ENCODE measurements at places on chromosomes 5 and 9.

DNA sequence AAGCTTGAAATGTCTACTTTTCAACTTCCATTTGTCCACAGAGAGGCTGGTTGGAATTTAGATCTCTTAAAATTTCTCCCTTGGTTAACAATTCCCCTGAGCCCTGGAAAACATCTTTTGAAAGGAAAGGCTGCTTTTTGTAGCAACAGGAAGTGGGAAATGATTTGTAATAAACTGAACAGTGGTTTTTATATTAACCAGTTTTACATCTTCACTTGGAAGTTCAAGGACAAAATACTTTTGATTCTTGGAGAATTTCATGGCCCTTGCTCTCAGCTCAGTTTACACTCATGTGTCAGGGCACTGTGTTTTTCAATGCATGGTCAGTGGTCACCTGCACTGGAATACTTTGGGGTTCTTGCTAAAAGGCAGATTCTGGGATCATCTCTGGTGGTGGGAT lies 9.9 kb downstream of the MLANA start:
- DNase-seq, result no peak

DNA sequence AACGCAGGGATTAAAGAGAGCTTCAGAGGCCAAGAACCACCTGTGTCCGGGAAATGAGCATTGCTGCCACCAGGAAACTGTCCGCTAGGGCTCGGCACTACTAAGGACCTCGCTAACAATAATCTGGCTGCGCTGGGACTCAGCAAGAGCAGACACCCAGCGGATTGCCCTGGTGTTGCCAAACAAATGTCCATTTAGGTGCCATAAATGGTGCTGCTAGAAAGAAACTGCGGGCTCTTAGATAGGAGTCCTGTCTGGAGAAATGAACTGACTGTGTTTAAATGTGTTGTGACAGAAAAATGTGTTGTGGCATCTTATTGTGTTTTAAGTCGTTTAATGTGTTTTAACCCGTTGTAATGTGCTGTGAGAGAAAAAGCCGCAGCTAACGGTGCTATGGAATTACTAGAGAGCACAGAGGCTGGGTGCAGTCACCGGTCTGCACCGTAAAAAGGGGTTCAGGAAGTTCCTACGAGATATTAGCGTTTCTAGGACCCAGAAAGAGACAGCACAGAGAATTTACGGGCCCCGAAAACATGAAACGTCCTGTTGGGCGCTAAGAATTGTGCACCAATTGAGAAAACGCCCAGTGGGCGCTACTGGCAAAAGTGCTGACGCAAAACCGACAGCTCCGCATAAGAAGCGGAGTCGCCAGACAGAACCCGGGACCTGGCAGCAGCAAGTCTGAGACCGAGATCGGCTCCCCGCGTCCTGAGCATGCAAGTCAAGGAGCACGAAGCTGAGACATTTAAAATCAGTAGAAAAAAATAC lies 90.6 kb downstream of the ANXA2R start:
- peak; percentile 63 for DNase-seq

DNA sequence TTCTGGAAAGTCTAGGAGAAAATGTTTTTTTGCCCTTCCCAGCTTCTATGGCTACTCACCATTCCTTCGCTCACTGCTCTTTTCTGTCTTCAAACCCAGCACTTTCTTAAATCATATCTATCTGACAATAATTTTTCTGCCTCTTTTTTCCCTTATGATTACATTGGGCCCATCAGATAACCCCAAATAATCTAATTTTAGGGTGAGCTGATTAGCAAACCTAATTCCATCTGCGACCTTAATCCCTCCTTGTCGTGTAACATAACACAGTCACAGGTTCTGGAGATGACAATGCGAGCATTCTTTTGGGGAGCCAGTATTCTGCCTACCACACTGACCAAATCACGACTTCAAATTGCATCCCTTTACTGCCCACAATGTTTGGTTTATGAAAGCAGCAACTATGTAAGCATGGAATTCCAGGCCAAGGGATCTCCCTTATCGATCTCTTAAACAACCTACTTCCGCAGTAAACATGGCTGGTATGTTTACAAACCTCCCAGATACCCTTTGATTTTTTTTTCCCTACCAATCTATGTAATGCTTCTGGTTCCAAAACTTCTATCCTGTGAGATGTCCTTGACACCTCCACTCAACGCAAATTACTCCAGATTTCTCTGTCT lies 2122.2 kb downstream of the MAT2B start:
- no peak for DNase-seq

- no peak for DNase-seq
Measured at GRCh38 chr5:139079225-139079990, 118.8 kb downstream of the SIL1 start.

- no peak for DNase-seq
Measured at GRCh38 chr5:139658501-139658927, 10.4 kb downstream of the CXXC5 start.

DNA sequence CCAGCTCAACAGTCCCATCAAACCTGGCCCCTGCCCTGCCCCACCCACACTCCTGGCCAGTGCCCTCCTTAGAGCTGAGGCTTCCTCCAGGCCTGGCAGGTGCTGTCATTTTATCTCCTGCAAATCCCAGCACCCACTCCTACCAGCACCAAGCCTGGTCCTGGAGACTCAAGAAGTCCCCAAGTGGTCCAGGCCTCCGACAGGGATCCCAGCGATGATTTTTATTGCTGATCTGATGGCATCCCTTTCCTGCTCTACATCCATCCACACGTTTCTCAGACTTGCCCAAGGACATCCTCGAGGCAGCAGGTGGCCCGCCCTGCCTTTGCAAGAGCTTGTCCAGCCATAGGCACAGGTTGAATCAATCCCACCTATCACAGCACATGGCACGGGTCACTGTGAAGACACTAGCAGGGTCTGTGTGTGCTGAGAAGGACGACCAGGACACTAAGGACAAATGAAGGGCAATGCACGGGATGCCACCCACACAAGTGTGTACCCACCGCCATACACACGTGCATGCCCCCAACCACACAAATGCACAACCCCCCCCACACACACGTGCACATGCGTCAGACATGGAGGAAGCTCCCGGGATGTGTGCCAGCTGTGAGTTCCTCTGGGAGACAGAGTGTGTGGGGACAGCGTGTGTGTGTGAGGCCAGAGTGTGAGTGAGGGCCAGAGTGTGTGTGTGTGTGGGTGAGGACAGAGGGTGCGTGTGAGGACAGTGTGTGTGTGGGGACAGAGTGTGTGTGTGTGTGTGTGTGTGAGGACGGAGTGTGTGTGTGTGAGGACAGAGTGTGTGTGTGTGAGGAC lies 62.4 kb upstream of the UBAC1 start:
- no peak for DNase-seq

DNA sequence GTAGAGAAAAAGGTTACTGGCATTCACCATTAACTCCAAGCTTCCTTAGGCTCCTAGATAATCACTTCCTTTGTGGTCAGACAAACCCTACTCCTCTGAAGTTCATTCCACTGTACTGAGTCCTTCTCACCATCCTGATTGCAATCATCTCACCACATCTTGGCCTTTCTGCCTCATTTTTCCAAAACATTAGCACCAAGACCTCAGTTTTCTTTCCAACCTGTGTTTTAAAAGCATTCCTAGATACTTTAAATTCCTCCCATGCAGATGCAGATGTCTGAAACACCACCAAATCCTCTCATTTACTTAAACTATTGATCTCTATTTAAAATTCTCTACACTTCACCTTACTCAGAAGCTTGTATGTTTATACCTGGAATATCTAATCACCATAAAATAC lies 961.3 kb upstream of the CTNND2 start:
- DNase-seq, result no peak

DNA sequence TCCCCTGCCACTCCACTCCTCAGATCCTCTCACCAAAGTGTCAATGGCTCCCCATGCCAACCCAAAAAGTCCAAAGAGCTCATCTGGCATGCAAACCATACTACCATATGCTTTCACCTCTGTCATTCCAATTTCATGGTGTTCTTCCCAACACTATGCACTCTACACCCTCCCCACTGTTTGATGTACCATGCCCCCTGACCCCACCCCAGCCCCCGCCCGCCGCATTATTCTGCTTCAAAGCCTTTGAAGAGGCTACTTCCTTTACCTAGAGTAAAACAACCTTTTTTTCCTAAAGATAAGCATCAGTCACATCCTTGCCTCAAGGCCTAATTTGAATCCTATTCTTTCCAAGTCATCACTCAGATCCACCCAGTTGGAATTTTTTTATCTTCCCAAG lies 226.3 kb downstream of the DEPDC1B start:
- DNase-seq, result no peak

- peak; percentile 66 for DNase-seq
Measured at GRCh38 chr9:93575796-93576257, 557 bp upstream of the PHF2 start.

DNA sequence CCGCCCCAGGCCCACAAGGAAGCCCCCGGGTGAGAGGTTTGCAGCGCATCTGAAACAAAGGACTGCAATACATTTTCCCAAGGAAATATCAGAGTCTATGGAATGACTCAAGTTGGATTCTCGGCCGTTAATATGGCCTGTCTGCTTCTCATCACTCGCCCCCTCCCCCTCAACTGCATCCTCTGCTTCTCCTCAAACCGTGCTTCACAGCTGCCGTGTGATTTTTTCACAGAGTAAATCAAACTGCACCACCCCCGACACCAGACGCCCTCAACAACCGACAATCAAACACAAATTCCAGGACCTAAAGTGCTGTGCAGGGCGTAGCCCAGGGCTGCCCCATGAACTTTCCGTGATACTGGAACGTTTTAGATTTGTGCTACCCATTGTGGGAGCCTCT lies 176.9 kb downstream of the ROR2 start:
- DNase-seq, result no peak

DNA sequence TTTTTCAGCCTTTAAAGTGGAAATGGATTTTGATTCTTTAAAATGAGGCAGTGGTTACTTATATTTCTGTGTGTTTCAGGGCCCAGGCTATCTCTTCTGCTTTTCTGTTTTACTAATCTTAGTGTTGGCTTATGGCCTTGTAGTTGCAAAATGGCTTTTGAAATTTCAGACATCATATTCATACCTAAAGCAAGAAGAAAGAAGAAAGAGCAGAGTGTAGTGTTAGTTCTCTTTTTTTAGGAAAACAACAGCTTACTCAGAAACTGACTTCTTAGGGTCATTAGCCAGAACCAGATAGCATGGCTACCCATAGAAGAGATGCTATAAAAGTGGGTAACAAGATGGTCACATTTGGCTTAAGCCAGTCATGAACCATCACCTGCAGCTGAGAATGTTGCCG lies 20.9 kb downstream of the ZBED3 start:
- no peak for DNase-seq

DNA sequence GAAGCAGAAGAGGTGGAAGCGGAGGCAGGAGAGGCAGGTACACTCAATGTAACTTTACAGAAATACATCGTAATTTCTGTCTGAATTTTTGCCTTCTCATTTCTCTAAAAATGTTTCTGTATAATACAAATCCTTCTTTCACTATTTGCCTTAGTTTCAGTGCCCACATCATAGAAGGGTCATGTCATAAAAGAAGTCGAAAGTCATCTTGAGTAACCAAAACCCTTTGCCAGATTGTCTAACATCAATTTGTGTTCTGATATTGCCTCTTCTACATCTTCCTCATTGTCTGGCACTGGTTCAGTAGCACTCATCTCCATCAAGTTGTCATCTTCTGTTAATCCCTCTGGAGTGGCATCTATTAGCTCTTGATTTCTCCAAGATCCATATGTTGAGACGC lies 6.2 kb upstream of the CYFIP2 start:
- no peak for DNase-seq

- no peak for DNase-seq
Measured at GRCh38 chr5:170414786-170415185, 25.6 kb upstream of the KCNMB1 start.

GRCh38 chr5:127337876-127338275 lies 47.3 kb downstream of the MEGF10 start:
- no peak for DNase-seq

DNA sequence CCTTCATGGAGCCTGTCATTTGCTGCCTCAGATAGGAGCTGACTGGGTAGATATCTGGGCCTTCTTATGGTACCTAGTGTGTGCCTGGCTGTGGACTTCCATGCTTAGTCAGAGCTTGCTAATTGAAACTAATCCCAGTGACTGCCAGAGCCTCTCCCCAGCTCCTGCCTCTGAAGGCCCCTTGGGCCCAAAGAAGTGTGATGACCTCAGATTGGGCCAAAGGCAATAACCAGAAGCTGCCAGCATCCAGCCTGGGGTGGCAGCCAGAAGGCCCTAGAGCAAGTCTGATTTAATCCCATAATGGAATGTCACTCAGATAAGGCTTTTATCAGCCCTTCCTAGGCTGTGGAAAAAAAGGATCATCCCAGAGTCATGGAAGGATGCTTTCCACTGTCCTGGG lies 17.1 kb upstream of the CDC23 start:
- DNase-seq, result no peak

GRCh38 chr5:9653811-9654210 lies 23.7 kb upstream of the TAS2R1 start:
- DNase-seq, result no peak

DNA sequence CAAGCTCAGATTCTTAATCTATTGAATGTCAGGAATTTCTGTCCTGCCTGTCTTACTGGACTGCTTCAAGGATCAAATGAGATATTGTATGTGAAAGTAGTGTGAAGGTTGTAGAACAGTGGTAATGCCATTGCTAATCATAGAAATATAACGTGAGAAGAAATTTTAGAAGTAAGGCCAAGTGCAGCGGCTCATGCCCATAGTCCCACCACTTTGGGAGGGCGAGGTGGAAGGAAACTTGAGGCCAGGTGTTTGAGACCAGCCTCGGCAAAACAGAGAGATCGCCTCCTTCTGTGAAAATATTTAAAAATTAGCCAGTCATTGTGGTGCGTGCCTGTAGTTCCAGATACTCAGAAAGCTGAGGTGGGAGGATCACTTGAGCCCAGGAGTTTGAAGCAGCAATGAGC lies 5.1 kb upstream of the HSPA5 start:
- no peak for DNase-seq

DNA sequence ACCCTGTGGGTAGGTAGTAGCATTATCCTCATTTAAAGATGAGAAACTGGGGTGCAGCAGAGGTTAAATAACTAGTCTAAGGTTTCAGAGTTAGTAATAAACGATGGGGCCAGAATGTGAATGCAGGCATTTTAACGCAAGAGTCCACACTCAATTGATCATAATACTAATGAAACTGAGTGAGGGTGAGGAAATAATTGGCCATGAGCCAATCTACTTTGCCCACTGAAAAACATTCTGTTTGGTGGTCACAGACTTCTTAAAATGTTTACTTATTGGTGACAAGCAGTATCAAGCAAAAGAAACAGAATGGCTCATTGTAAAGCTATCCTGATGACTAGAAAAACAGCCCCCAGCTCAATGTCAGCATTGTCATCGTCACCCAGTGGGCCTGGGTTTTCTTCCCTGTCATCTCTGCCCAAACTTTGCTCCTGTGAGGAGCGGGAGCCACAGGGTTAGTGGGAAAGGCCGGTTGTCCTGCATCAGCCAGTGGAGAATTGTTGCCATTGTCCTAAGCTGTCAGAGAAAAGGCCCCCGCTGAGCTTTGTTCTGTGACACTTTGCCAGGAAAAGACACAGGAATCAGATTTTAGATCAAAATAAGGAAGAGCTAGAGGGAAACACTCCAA lies 77.3 kb upstream of the MAN2A1 start:
- DNase-seq, result no peak

DNA sequence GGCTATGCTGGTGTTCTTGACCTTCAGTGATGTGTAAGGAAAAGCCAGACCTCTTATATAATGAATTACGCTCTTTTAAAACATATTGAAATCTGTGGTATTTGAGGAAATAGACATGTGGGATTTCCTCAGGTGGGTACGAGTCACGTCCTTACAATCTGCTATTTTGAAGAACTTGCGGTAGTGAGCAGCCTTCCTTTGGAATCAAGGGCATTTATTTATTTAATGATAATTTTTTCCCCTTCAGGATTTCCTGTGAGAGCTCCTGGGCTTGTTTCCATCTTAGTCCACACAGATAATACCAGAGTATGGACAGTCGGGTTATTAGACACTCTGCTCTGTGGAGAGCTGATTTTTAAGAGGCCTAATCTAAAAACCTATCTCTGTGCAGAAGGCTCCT lies 167.9 kb downstream of the ARHGEF28 start:
- no peak for DNase-seq

Measured in stimulated activated naive CD8-positive, alpha-beta T cell treated with anti-CD3 and anti-CD28 coated beads, Interleukin-15, Interleukin-2, amounts not matched to agents 100 U/mL and 50 U/mL, for 24 hours (primary cell).